ENCODE measurements at places on chromosomes 13 and 19.

DNA sequence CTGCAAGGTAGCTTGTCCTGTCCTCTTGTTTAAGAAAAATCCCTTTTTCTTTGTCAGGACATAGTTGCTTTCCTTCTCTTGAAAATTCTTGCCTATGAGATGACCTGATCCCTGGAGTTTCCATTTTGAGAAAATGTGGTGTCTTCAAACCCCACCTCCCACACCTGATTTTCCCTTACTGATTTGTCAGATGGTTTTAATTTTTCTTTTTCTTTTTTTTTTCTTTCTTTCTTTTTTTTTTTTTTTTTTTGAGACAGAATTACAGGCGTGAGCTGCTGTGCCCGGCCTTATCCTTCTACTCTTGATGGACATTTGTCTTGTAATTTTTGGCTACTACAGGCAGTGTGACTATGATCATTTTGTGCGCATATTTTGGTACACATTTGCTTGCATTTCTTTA lies 1.2 kb downstream of the ZNF345 start:
- no peak for DNase-seq

GRCh38 chr19:44696939-44697669 lies 1.8 kb upstream of the CEACAM16 start:
- no peak for DNase-seq

GRCh38 chr19:56403261-56403660 lies 871 bp upstream of the ZNF583 start:
- no peak for DNase-seq

GRCh38 chr13:31167490-31167889 lies 5.8 kb upstream of the HSPH1 start:
- no peak for DNase-seq

DNA sequence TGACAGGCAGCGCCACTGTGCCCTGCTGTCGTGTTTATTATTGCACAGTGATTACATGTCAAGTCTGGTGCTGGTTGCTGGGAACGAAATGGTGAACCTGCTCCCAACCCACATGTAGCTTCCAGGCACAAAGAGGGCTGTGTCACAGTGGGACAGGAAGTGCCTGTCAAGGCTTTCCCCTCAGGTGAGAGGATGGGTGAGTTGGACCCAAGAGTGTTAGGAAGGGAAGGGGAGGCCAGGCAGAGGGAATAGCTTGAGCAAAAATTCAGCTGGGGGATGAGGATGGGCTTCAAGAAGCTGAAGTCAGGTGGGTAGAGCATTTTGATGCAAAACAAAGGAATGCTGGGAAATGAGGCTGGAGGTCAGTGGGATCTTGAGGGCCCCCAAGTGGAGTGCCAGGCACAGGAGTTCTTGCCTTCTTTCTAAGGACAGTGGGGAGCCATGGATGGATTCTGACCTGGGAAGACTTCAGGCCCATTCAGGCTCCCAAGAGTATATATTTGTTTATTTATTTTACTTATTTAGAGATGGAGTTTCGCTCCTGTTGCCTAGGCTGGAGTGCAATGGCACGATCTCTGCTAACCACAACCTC lies 8.5 kb upstream of the QTRT1 start:
- no peak for DNase-seq

DNA sequence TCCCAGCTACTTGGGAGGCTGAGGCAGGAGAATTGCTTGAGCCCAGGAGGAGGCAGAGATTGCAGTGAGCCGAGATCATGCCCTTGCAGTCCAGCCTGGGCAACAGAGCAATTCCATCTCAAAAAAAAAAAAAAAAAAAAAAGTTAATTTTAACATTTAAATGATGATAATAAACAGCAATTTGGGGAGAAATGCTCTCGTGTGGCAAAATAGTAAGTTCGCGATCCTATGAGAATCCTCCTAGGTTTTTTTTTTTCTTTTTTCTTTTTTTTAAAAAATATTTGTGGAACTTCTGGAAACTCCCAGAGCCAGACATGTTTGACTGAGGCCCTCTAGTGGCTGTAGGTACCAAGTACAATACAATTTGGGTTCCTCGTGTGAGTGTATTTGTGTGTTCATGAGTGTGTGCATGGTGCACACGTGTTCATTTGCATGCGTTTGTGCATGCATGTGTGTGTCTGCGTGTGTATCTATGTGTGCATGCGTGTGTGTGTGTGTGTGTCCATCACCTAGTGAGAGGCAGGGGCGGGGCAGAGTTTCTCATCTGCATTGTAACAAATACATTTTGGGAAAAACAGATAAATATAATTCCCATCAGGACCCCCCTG lies 31.2 kb downstream of the TMPRSS9 start:
- DNase-seq = peak; percentile 6

DNA sequence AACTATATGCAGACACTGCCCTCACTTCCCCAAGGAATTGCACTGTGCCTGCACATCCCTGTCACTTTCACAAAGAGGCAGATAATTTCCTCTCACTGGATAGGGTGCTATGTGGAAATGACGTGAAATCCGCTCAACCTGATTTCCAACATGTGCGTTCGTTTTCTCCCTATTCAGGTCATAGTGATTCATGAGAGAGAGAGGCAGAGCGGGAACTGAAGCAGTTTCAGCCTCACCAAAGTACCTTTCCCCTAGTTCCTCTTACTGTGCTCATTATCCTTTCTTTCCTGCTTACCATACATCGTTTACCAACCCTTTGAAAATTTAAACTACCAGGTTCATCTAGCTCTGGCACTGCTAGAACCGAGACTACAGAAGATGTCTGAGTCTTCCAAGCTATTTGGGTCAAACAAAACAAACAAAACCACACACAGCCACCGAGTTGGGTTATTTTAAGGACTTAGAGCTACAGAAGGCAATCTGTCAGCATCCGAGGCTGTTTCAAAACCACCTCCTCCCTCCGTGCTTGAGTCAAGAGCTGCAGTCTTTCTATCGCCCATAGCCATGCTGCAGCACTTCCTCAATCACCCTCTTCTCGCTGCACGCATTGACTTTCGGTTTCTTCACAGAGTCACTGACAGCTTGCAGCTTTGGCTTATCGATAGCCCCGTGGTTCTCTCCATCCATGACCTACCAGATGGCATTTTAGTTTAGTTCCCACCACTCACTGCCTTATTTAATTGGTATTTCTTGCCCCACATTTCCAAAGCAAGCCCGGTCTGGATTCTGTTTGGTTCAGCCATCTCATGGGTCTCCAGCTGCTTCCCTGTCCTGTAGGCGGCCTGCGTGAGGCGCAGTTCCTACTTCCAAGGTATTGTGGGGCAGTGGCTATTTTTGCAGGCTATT lies 1395.8 kb downstream of the EFNB2 start:
- peak; percentile 47 for DNase-seq
